AG08396 (cell line): ENCODE measurements at places on chromosomes 1 and 21.

GRCh38 chr1:218463194-218464156 is 118.3 kb downstream of the TGFB2 start:
- peak; percentile 19 for DNase-seq

DNA sequence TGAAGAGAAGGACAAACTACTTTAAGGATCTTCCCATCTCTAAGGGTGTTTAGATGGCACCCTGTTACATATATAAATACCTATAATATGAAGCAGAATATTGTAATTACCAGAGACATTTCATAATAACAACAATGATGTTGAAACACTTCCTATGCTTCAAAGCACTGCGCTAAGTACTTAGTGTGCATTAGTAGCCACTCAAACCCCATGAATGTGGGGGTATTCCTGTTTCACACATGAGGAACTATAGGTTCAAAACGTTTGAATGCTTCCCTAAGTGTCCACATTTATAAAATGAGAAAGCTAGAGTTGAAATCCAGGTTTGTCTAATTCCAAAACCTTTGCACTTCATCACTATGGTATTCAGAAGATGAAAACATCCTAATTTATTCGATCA is 18.5 kb upstream of the OR10J5 start:
- no peak for DNase-seq

GRCh38 chr1:55211863-55212262 is 3.3 kb downstream of the USP24 start:
- DNase-seq = no peak

- no peak for DNase-seq
Measured at GRCh38 chr1:171877701-171878100, 36.4 kb downstream of the DNM3 start.

DNA sequence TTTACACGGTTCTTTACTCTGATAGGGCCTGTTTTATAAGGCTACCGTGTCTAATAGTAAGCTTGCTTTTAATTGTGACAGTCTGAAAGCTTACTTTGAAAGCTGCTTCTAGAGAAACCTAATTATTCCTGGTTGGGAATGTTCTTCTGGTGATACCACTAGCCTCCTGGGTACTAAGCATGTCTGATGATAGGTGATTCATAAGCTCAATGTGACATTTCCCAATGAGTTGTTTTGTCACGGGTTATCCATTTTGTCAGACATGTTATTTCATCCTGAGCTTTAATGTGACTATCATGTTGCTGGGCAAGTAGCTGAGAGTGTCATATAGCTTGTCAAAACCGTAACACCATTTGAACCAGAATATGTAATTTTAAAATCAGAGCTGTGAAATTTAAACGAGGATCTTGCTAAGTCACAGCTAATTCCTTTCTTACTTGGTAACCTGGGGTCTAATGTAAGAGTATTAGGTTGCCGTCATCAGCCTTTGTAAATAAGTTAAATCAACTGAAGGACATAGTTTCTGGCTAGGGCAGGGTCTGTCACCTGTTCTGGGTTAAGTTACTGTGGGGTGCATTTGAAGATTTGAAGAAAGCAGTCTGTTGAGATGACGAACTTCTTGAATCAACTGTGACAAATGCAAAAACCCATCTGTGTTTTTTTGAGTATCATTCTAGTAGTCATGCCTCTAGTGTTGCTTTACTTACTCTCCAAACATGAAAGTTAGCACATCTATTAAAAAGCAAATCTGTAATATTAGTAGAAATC is 529.2 kb downstream of the USP25 start:
- DNase-seq = no peak

GRCh38 chr1:196611873-196612272 is 3.6 kb upstream of the KCNT2 start:
- DNase-seq = no peak

GRCh38 chr1:27114546-27114945 is 40.4 kb downstream of the SLC9A1 start:
- no peak for DNase-seq

- DNase-seq = no peak
Measured at GRCh38 chr1:111704776-111705175, 34.4 kb downstream of the INKA2 start.

GRCh38 chr1:159802111-159802510 is at the start of gene FCRL6:
Gene FCRL6, plus strand, starts transcription at chr1:159802360. Its CDS starts 65 bp downstream, at chr1:159802425.
- DNase-seq = no peak

DNA sequence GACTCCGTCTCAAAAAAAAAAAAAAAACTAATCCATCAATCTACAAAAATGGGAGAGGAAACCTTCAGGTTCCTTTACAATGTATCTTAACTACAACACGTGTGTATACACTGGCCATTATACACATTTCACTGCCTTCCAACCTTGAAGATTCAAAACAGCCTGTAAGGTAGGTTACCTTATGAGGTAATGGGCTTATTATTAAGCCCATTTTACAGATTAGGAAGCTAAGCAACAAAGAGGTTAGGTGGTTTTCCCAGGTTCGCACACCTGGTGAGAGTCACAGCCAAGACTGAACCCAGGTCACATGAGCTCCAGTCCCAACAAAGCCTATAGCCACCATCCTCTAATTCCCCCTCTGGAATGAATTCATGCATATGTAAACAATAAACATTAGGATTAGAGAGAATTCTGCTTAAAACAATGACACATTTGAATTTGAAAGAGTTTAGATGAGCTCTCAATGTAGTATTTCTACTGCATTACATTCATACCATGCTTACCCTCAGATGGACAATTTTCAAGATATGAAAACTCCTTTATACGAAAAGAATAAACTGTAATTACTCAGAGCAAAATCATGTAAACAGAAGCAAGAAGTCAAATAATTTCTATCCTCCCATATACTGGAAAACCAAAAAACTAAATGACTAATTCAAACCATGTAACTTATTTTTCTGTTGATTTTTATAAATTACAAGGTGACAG is 54.8 kb downstream of the EIF4G3 start:
- DNase-seq = peak; percentile 15

DNA sequence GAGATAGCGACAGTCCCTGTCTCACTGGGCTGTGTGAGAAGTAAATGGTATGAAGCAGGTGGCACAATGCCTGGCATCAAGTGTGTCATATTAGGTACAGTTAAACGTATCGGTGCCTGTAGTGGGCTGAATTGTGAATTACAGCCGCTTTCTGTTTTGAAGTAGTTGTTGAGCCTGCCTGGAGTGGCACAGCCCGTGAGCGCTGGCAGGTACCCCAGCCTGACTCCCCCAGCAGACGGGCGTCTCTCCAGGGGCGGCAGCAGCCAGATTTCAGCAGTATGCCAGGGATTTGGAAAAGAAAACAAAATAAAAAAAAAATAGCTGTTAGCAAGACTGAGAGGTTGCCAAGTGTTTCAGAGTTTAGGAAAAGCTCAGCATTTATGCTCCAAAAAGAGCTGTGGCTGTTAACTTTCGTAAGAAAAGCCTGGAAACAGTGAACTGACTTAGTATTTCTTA is 26.6 kb upstream of the GPR153 start:
- DNase-seq = no peak

GRCh38 chr1:26395754-26396153 is 14.9 kb upstream of the LIN28A start:
- DNase-seq = no peak

DNA sequence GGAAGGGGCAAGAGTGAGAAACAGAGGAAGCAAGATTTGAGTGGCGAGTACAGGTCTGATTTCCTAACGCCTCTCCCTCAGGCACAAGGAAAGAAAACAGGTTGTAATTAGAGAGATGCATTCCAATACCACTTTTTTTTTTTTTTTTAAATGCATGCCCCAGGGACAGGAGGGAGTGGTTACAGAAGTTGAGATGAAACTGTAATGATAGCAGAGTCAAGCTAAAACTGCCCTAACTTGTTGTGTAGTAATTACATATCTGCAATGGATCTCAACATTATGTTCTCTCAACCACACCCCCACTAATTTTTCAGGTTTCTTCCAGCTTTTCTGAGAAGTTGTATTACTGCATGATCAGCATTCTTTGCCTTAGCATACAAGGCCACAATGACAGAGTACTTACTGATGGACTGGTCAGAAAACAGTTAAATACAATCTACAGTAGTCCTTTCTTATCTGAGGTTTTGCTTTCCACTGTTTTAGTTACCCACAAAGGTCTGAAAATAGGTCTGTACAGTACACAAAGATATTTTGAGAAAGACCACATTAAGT is 5.5 kb downstream of the ETV3 start:
- no peak for DNase-seq

- DNase-seq = peak; percentile 80
Measured at GRCh38 chr1:37795340-37796125, 1.9 kb downstream of the MANEAL start.

DNA sequence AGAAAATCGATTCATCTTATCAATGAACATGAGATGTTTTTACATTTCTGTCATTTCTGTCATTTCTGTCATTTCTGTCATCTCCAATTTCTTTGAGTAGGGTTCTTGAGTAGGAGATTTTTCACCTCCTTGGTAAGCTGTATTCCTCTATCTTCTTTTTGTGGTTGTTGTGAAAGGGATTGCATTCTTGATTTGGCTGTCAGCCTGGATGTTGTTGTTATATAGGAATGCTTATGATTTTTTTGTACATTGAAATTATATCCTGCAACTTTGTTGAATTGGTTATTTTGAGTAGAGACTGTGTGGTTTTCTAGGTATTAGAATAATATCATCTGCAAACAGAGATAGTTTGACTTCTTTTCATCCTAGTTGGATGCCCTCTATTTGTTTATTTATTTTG is 1233.7 kb downstream of the PLA2G4A start:
- no peak for DNase-seq

GRCh38 chr1:66367369-66367768 is 166.6 kb upstream of the SGIP1 start:
- no peak for DNase-seq

- no peak for DNase-seq
Measured at GRCh38 chr1:113088972-113089371, 16.0 kb downstream of the LRIG2 start.

- no peak for DNase-seq
Measured at GRCh38 chr1:97499667-97500066, 421.2 kb downstream of the DPYD start.

GRCh38 chr1:22131875-22132486 is 10.9 kb downstream of the WNT4 start:
- DNase-seq = peak; percentile 55

DNA sequence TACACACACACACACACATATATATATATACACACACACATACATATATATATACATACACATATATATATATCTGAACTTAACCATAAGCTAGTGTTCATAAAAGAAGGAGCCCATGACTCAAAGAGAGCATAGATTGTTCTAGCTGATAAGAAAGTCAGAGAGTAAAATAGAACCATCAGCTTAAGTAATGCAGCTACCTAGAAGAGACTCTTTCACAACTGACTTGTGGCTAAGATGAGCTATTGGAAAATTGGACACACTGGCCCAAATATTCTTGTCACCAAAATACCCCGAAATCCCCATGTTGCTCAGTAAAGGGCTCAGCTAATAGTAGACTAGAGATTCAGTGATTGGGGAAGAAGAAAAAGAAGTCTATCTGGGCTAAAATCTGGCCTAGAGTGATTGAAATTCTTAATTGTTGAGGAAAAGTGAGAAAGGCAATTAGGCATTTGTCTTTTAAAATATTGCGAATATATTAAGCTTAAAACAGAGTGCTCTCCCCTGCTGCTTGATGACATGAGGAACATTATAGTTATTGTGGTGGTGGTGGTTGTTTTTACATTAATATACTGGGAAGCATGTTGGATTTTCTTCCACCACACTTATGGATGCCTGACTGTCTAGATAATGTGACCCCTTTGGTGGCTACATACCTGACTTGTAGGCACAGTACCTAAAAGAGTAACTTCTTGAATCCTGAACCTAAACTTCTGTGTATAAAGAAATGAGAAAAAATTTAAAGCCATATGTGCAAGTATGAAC is 6.3 kb downstream of the SLAMF1 start:
- DNase-seq = no peak

DNA sequence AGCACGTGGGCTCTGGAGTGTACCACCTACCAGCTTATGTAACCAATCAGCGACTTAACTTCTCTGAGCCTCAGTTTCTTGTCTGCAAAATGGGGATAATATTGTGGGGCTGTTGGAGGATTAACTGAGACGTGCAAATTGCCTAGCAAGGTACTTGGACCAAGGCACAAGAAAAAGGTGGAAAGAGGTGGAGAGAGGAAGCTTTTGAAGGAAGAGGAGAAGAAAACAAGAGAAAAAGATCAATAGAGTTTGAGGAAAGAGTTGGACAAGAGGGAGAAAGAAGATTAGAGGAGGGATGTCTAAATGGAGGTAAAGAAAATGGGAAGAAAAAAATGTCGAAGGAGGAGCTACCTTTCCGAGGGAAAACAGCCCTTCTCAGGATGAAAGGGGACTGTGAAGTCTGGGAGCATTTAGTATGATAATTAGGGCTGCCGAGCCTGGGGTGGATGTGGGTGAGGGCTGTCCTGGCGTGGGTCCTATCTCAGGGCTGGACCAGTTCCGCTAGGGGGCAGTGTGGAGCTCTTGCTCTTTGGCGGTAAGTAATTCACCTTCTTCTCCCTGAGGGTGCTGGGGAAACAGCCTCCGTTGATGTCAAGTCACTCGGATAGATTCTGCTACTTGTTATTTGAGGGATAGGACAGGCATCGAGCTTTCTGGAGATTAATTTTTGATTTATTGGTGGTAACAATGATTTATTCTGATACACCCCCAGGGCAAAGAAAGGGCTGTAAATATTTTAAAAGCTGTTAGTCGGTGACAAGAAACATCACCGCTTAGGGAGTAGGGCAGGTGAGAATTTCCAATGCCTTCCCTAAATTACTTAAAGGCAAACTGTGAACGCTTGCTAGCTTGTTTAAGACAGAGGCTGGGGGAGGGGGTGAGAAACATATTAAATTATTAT is 79.0 kb upstream of the NFASC start:
- DNase-seq = peak; percentile 64

GRCh38 chr1:56709269-56709880 is 64.3 kb downstream of the PRKAA2 start:
- DNase-seq = peak; percentile 37

DNA sequence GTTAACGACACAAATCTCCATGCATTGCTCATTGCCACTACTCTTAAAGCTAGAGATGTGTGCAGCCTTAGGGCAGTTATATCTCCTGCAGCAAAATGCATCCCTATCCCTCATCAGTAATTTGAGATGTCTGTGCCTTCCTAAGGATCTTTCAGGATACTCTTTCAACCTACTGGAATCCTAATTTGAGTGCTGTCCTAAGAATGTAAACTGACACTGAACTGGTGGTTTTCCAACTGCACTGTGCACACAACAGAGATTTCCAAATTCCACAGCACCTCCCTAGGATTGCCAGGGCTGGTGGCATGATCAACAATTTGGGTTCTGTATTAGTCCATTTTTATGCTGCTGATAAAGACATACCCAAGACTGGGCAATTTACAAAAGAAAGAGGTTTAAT is 193.9 kb downstream of the LTN1 start:
- DNase-seq = peak; percentile 20

- no peak for DNase-seq
Measured at GRCh38 chr1:172764378-172764777, 105.5 kb downstream of the FASLG start.

GRCh38 chr1:106910798-106911197 is 145.7 kb upstream of the PRMT6 start:
- no peak for DNase-seq
